ENCODE measurements at places on chromosomes 3 and 15.

GRCh38 chr3:178073366-178073765 lies 462.9 kb upstream of the KCNMB2 start:
- DNase-seq, result no peak

DNA sequence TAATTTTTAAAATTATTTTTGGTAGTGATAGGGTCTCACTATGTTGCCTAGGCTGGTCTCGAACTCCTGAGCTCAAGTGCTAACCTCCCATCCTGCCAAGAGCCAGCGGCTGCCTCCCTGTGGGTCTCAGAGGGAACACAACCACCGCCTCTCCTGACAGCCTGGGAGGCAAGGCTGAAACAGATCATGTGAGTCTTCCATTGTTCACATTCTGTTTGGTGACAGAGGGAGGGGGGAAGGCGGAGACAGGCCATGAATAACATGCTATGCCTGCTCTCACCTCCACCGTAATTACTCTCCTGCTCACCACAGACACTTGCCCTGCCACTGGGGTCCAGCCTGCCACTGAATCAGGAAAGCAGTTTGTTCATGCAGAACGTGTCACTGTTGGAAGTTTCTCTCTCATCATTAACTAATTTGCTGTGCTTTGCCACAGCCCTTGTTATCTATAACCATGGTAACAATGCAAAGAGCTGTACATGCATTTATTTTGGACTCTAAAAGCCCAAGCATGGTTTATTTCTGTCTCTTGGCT lies 78.4 kb upstream of the RASGRF1 start:
- DNase-seq, result no peak

DNA sequence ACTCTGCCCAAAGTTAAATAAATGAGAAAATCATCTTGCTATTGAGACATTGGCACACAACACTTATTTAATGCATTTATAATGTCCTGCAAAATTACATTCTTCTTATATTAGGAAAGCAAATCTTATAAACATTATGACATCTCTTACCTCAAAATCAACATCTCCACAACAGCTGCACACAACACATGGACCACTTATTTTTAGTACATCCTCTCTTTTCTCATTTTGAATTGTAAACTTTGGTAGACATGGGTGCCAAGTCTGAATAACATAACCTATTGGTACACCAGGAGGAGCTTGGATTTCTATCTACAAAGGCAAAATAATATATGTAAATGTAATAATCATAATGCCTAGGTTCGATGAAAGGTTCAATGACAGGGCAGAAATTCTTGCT lies 23.0 kb downstream of the PLSCR1 start:
- DNase-seq, result no peak

GRCh38 chr3:173983343-173983742 lies 585.8 kb downstream of the NLGN1 start:
- no peak for DNase-seq

DNA sequence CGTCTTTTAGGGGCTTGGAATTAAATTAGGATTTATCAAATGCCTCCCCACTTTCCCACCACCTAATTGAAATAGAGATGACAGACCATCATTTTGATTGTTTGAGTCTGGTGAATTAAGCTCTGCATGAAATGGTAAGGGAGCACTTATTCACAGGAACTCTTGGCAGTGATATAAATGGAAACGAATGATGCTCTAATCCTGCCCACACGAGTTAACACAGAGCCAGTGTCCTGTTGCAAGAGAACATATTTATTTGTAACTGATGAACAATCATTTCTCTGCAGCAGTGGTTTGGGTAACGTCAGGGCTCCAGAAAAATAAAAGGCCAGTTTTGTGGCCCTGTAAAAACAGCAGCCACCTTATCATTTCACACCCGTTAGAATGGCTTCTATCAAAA lies 163.3 kb downstream of the FEZF2 start:
- DNase-seq, result no peak

DNA sequence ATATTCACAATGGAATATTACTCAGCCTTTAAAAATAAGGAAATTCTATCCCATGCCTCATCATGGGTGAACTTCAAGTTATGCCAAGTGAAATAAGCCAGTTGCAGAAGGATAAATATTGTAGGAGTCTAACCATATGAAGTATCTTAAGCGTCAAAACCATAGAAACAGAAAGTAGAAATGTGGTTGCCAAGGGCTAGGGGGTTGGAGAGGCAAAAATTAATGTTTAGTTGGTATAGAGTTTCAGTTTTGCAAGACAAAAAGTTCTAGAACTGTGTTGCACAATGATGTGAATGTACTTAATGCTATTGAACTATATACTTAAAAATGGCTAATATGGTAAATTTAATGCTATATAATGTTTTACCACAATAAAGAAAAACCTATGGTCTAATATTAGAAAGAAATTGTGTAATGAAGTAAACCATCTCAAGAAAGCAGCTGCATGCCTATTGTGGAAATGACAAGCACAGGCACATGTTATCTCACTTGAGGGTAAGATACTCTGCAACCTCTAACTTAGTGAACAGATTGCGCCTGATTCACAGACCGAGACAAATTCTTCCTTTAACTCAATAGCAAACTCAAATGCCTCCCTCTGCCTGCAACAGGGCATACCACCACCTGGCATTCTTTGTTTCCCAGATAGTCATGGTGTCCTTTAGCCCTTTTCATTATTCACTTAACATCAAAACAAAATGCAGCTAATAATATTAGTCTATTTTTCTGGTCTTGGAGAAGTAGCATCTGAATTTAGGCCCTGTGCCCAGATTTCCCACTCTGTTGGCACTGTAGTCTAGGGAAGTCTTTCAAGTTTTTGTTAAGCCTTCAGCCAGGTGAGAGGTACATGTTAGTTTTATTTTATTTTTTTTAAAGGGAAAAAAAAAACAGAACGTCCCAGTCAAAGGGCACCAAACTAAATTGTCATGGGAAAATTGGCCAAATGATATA lies 80.2 kb upstream of the ACP3 start:
- no peak for DNase-seq

DNA sequence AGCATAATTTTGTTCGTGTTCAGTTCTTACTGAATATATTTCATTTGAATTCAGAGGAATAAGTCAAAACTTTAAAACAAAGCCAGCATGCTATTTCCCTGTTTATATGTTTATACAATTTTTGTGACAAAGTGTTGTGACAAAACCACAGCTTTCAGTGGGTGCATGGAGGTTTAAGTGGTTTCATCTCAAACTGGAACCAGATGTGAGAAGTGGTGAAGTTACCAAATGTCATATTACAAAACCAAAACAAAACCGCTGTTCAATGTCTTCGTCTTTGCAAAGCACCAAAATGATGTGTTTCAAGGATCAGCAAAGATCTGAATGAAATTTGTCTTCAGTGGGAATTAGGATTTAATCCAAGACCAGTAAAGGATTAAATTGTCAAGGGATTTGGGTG lies 59.3 kb upstream of the OSTN start:
- no peak for DNase-seq

DNA sequence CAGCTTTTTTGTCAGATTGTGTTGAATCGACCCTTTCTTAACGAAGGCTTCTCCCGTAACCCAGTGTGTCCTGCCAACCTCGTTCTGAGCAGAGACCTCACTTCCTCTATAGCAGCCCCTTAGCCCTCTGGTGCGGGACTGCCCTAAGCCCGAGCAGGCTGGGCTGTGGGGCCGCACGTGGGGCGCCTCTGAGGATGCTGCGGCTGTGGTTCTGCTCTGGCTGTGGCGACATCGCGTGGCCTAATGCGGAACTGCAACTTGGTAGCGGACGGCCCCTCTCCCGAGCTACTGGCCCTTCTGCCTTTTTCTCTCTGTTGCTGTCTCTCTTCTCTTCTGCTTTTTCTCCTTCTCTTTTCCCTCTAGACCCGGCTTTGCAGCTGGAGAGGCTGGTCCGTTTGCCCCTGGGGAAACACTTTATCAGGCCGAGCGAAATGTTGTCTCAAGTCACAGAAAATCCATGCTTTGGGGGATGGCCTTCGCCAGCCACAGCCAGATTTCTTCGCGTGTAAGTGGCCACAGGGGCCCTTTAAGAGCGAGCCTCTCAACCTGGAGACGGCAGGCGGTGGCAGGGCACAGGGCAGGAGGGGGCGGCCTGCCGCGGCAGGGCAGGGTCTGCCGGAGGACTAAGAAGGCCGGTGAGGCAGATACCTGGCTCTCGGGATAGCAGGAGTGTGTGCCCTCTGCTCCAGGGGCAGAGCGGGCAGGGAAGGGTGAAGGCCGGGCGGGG lies 19.4 kb upstream of the KIF23 start:
- DNase-seq, result peak; percentile 67

DNA sequence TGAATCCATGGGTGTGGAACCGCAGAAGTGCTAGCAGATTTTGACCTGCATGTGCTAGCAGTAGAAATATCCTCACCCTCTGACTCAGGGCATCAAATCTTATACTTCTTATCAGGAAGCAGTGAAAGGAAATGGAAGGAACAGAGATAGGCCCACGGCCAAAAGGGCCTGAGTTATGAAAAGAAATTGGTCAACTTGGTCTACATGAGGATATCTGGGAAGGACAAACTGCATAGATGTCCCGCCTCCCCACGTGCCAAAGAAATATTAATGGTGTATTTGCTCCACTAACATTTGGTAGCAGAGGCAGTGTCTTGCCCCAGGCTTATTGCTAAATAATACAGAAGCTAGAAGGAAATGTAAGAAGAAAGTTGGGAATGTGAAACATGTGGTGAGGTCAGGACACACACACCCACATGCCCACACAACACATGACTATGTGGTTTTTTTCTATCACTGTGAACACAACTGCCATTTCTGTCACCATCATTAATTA lies 93.6 kb upstream of the COL8A1 start:
- no peak for DNase-seq

- no peak for DNase-seq
Observed at GRCh38 chr15:39031596-39031995, 467.0 kb upstream of the RASGRP1 start.

DNA sequence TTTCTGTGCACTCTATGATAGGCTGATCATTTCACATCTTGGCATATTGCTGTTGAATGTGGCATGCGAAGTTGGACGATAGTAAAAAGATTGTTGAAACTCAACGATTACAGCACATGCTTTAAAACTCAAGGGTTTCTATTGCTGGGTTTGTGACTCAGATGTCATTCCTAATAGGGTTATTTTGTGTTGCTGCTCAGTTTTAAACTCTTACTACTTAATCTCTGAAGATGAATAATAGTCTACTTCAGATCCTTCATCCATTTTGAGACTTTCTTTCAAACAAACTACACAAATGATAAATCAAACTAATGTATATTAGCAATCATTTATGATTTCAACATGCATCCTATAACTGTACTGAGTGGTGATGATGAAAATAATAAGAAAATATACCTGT lies 71.3 kb upstream of the MBNL1 start:
- no peak for DNase-seq

DNA sequence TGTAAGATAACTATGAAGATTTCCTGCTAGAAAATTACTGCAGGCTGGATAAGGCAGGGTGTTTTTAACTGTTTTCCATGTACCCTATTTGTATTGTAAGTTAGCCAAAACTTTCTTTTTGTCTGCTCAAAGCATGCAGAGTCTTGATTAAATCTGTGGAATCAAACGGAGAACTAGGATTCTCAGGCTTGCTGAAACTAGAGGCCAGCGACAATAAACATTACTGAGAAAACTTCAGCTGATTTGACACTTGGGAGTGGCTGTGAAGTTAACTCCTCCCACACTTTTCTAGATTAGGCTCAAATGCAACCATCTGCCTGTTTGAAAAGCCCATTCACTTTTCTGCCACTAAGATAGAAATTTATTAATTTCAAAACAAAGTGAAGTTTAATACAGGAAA lies 153.2 kb upstream of the FRMD4B start:
- no peak for DNase-seq

- DNase-seq, result no peak
Observed at GRCh38 chr15:43998607-43999006, 171.8 kb downstream of the WDR76 start.

DNA sequence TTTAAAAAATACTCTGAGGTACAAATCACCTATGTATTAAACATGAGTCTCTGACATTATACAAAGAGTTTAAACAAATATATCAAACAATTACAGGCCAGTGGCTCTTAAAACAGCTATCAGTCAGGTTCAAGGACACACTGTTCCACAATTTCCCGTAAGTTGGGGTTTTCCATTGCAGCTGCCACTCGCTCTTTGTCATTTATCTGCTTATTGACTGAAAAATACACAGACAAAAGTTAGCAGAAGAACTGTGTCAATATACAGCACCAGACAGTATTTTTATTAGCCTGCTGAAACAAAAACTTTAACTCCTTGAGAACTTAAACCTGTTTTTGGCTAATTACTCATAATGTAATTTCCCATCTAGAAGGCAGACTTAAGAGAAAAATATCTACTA lies 20.8 kb downstream of the CIAO2A start:
- no peak for DNase-seq
